ENCODE measurements at places on chromosomes 3 and 15.

GRCh38 chr3:15649858-15650257, 48.3 kb downstream of the BTD start:
- DNase-seq, result no peak

DNA sequence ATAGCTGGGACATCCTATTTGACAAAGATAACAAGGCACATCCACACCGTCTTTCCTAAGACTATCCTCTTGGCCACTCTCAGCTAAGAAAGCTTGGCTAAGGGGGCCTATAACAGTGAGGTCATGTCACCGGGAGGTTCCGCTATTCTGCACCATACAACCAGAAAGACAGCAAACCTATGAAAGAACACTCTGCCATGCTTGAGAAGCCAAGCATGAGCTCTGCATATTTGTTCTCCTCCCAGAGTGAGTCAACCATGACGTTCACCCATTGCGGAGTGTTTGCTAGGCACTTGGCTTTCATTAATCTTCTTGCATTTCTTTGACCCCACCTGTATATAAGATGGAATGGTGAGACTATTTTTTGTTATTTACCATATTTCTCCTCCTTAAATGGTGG, 141.2 kb downstream of the GMNC start:
- no peak for DNase-seq

DNA sequence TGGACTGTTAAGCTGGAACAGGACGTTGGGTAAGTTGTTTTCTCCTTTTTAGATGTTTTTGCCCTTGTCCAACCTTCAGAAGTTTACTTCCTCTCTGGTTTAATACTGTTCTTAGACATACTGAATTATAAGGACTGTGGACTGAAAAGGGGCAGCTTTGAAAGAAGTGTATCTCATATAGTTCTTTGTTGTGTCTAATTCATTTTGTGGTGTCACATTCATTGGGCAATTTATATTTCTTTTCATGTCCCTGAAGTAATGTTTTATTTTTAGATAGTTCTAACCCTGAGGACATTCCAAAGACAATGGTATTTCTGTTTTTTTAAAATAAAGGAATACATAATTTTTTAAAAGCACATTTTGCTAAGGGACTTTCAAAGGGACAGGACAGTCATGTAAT, 45.2 kb downstream of the TMEM108 start:
- no peak for DNase-seq

DNA sequence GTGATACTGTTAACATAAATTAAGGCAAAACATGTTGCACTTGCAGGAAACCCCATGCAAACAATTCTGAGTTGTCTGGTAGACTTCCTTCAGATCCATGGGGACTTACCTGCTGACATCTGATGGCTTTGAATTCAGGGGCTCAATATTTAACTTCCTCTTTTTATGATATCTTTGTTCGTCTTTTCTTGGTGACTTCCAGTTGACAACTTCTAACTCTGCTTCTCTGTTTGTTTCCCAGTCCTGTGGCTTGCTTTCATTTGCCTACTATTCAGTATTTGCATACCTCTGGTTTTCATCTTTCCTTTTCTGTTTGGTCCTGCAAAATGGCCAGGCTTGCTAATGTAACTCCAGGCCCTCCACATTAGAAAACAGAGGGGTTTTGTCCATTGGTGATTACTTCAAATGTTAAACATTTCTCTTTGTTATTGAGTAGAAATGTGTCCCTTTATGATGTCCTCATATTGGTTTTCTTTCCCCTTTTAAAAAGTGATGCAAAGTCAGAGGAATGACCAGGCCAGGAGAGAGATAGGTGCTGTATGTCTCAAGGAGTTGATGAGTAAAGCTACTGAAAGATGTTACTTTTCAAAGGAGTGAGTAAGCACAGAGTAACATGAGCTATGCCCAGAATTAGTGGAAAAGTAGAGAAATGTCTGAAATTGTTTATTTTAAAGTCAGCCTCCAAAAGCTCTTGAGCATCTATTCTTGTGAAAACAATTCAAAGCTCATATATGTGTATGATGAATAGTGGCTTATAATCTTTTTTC, 335.9 kb downstream of the LPP start:
- no peak for DNase-seq

DNA sequence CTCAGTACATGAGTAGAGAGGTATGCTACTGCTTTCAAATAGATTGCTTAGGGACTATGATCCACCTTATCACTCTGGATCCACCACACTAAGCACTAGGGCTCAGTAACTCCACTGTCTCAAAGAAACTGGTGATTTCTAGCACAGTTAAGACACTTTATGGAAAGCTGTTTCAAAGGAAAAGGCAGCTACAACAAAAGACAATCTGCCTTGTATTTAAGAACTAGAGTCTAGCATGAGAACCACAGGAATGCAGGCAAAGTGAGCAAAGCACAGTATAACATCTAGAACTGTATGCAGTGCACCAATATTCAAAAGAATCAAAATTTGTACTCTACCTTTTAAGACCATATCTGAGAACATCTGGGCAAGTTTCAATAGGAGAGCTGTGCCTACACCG, 17.9 kb downstream of the TFRC start:
- no peak for DNase-seq

DNA sequence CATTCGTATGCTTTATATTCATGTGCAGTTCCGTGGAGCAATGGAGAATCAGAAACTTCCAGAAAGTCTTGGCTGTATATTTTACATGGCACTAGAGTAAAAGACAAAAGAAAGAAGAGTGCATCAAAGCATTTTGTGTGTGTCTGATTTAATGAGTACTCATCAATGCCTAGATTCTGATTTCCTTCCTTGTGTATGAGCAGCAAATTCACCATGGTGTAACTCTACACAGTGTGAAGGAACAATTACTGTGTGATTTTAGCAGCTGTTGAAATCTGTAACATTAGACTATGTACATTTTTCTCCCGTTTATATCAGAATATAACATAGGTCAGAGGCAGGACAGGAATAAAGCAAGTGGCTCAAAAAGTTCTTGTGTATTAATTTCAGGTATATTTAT, 102.0 kb upstream of the TSC22D2 start:
- DNase-seq, result no peak

DNA sequence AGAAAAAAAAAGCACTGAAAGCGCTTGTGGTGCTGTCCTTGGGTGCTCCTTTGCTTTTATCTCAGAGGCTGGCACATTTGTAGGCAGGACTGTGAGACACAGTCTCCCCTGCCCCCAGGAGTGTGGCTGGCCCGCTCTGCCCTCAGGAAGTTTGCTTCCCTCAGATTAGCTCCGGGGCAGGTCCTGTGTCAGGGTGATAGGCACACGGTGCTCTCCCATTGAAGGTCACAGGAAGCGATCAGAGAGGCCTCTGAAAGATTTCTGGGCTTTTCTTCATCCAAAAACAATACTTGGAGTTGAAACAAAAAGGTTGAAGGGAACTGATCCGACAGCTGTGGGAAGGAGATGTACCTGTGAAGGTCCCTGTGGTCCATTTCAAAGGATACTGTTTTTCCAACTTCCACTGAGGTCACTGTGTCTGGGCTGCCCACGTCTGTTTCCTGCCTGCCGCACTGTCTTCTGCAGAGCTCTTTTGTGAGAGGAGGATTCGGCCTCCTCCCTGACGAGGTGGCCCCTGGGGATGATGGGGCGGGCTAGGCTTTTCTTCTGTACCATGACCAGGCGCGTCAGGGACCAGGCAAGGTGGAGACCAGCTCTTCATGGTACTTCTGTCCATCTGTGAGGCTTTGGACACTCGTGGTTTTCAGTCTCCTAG, 330.5 kb upstream of the CTDSPL start:
- DNase-seq, result no peak

Data from iPS DF 6.9 (cell line).